ENCODE measurements at places on chromosomes 4 and X.

GRCh38 chrX:63761639-63762038 is 23.4 kb downstream of the ARHGEF9 start:
- DNase-seq, result no peak

GRCh38 chrX:41720125-41720779 is 3.7 kb upstream of the GPR82 start:
- DNase-seq, result peak; percentile 23

DNA sequence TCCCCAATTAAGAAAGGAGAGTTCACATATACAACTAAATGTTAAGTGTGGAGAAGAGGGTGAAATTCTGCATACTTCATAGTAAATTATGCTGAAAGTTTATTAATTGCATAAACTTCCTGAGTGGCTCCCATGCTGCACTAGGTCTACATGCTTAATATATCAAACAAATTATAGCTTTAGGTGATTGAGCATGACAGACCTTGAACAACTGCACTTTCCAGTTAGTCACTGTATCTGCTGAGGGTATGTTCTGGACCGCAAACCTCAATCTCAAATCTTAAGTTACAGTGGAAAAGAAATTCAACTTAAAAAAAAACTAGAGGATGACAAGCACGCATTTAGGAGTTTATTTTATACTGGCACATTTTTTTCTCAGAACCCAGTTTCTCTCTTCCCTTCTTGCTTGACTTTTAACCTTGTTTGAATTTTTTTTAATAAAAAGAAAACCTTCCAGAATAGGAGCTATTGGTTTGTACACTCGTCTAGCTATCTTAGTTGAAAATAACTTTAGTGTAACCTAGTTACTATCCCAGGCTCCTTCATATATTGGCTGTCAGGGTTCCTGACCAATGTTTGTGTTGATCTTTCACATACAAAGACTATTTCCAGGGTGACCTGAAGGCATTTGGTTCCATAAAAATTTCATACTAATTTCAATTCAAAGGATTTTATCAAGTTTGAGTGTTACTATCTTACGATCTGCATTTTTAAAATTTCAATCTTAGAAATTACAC is 10.2 kb upstream of the FAM120C start:
- no peak for DNase-seq

DNA sequence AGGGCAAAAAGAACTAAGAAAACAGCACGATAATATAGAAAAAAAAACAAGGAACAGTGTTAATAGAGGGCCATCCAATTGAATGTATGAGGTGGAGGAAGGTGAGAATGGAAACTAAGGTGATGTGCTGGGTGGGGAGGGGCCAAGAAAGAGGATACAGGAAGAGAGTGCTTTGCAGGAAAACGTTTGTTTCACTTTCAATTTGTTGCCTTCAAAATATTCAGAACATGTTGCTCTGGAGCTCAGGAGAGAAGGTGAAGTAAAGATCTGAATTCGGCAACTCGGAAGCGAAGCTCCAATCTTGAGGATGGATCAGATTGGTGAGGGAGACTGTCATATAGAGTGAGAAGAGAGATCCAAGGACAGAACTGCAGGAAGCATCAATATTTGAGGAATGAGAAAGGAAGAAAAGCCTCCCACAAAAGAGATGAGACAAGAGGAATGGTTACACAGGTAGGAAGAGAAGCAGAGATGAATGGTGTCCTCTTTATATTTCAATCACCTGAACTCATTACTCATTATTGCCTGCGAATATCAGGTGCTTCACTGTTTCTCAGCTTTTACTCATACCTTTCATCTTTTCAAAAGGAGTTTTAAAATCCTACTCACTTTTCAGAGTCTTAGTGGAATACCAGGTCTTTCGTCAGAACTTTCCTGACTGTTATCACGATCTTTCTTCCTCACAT is 14.7 kb upstream of the SEC24D start:
- DNase-seq, result peak; percentile 41

DNA sequence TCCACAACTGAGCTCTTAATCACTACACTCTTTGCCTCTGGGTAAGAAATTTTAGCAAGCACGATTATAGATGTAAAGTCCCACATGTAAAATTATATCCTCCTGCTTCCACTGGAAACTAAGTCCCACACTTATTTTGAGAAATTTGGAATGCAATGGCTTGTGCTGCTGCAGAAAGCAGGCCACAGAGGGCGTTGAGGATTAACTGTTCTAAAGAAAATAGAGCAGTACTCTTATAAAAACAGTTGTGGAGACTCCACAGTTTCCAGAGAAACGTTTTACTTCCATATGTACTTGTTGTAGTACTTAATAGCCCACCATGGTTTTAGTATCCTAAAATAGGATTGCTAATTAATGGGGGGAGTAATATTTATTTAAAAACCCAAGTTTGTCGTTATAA is 1.7 kb upstream of the CENPC start:
- no peak for DNase-seq

All from activated T-helper 1 cell treated with anti-CD3 and anti-CD28 coated beads, Interleukin-12 subunit alpha, Interleukin-12 subunit beta, Interleukin-2, Interleukin-4 antibody, amounts not matched to agents 30 ng/mL and 10 ng/mL and 1 ng/mL, durations not matched to agents 14 hours and 24 hours and 36 hours (primary cell).